ENCODE measurements at places on chromosomes 12 and 14.

- no peak overlapping the region for H3K27ac ChIP-seq
- H3K27me3 ChIP-seq, result no peaks in the 10 kb centered on the region
- no peak for DNase-seq
- H3K4me3 ChIP-seq, result no peak overlapping the region
Measured at GRCh38 chr12:93341409-93342049, 36.2 kb upstream of the NUDT4 start.

DNA sequence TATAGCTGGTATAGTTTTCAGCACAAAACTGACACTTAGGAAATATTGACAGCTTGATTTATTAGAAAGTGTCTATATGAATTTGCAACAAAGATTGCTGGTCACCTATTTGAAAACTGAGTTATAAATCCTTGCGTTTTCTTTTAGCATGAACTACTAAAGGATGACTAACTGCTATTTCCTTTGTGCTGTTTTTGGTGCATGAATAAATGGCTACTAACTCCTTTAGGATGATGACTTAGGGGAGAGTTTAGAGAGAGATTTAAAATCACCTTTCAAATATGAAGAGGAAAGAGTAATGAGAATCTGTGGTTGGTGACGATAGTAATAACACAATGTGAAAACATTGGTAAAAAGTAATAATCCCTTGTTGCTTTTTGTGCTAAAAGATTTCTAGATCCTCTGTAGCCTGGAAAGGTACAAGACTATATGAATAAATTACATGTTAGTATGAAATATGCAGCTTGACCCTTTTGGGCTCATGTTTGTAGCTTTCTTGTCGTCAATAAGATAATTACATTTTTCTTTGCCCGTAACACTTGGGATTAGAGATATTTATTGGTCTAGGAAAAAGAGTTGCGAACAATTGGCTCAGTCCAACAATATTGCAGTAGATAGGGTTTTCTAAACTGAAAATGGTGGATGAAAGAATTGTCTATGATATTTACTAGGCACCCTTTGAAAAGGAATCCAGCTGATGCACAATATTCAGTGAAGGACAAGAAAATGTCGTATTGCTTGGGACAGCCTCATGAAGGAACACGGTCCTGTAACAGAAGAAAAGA, 453.0 kb downstream of the ADAMTS20 start:
- no peak for DNase-seq
- H3K27ac ChIP-seq, result no peak overlapping the region
- no peaks in the 10 kb centered on the region for H3K4me1 ChIP-seq
- H3K36me3 ChIP-seq, result no peaks in the 10 kb centered on the region

DNA sequence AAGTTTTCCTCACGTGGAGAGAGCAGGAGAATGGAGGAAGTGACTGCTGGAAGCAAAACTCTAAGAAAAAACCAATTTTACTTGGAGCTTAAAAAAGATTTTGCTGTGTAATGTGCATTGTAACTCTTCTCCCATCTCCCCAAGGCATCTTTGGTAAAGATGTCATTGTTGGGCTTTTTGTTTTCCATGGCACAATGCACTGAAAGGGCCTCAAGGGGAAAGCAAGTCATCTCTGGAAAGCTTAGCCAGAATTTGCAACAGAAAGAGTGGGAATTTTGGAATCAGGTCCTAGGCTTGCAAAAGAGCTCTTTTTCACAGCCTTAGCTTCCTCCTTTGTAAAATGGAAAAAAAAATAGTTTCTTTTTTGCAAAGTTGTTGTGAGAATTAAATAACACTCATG, 7.9 kb upstream of the PPM1A start:
- no peaks in the 10 kb centered on the region for H3K27me3 ChIP-seq
- H3K27ac ChIP-seq, result no peak overlapping the region
- H3K36me3 ChIP-seq, result no peaks in the 10 kb centered on the region
- no peak for DNase-seq

- no peak for DNase-seq
- H3K27me3 ChIP-seq, result no peaks in the 10 kb centered on the region
- no peak overlapping the region for H3K4me3 ChIP-seq
- no peaks in the 10 kb centered on the region for H3K4me1 ChIP-seq
Measured at GRCh38 chr14:94120667-94121340, 8.6 kb downstream of the IFI27L2 start.

DNA sequence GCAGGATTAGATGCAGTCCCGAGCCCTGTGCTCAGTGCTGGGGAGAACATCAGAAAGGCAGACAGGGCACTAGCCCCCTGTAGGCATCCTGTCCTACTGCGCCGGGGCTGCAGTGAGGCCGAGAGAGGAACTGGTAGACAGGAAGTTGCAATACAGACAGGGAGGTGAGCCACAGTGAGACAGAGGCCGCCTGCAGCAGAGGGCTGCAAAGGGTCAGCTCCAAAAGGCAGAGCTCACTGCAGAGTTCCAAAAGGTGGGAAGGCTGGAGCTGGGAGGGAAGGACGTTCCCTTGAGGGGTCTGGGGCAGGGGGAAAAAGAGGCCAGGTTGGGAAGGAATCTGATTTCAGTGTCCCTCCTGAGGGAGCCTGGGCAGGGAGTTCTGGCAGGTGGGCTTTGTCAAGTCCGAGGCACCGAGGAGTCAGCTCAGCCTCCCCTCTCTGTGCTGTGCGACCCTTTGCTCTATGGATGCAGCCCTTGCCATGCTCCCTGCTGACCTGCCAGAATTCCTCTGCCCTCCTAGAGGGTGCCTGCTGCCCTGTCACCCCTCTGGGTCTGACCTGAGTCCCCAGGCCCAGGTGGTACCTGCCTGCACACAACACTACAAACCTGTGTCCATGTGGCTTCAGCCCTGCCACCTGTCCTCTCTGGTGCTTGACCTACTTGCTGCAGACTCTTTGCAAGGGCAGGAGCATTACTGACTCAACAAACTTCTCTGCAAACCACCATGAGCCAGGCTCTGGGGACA, 63.5 kb downstream of the PRMT8 start:
- H3K36me3 ChIP-seq, result no peaks in the 10 kb centered on the region
- H3K4me3 ChIP-seq, result no peak overlapping the region
- DNase-seq, result no peak
- H3K4me1 ChIP-seq, result no peaks in the 10 kb centered on the region

DNA sequence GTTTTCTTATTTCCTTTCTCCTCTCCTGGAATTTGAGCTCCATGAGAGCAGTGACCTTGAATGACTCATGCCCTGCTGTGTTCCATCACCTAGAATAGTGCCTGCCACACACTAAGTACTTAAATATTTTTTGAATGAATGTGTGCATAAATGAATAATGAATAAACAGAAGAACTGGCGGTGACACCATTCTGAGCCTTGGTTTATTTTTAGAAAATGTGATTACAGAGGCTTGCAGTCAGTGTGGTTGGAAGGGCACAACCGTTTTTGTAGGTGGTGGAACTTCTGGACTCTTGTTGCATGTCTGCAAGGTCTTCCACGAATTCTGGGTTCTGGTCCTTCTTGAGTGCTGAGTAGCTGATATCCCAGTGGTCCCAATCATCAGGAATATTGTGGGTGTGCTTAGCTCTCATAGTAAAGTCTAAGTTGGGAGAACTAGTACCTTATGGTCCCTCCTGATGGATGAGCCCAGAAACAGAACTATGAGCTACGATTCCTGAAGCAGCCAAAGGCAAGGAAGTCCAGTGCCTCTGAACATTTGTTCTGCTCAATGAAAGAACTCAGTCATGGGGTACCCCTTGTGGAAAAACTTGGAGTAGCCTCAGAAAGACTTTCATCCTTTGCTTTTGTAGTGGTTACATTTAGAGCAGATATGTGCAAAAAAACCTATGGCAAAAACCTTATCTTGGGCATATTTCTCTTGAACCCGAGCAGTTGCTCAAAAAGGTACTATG, 28.8 kb upstream of the BHLHE41 start:
- H3K27me3 ChIP-seq, result no peaks in the 10 kb centered on the region
- DNase-seq, result peak; percentile 37
- no peak overlapping the region for H3K27ac ChIP-seq
- peaks cover 2% of the 10 kb centered on the region for H3K4me1 ChIP-seq
- no peaks in the 10 kb centered on the region for H3K36me3 ChIP-seq

- H3K4me1 ChIP-seq, result peaks cover 9% of the 10 kb centered on the region
- H3K36me3 ChIP-seq, result no peaks in the 10 kb centered on the region
- no peak overlapping the region for H3K27ac ChIP-seq
- no peaks in the 10 kb centered on the region for H3K27me3 ChIP-seq
- peak; percentile 77 for DNase-seq
Measured at GRCh38 chr12:26122681-26123481, 2.0 kb downstream of the BHLHE41 start.

- H3K27me3 ChIP-seq, result no peaks in the 10 kb centered on the region
- H3K27ac ChIP-seq, result no peak overlapping the region
- no peaks in the 10 kb centered on the region for H3K4me1 ChIP-seq
- no peak for DNase-seq
- H3K36me3 ChIP-seq, result no peaks in the 10 kb centered on the region
- H3K4me3 ChIP-seq, result no peak overlapping the region
Measured at GRCh38 chr12:24795699-24796347, 153.1 kb downstream of the BCAT1 start.

- H3K4me3 ChIP-seq, result no peak overlapping the region
- no peak for DNase-seq
- no peaks in the 10 kb centered on the region for H3K4me1 ChIP-seq
Measured at GRCh38 chr12:130029151-130029550, 125.3 kb upstream of the TMEM132D start.

DNA sequence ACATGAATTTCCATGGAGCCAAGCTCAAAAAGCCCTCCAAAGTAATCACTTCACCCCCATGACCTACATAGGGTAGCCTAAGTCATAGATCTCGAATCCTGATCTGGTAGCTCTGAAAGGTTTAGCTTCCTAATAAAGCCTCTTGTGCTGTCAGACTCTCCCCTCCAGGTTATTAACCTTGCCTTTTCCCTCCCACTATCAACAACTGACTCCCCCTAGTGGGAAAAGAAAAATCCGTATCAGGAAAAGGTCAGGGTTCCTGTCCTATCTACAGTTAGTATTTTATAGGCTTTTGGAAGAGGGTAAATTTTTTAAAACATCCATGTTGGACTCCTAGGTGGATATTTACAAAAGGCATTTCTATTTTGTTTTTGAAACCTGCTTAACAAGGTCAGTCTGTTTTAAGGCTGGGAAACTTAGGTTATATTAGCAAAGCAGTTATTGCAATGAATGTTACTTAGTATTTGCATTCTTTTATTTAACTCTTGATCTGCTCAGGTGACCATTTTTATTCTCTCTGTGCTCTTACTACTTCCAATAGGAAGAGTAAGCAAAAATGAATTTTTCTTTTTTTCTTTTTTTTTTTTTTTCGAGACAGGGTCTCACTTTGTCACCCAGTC, 8.0 kb downstream of the YY1 start:
- no peaks in the 10 kb centered on the region for H3K27me3 ChIP-seq
- no peak overlapping the region for H3K4me3 ChIP-seq
- H3K27ac ChIP-seq, result peak overlapping the region; percentile 68
- DNase-seq, result peak; percentile 79
- peaks cover 9% of the 10 kb centered on the region for H3K4me1 ChIP-seq

DNA sequence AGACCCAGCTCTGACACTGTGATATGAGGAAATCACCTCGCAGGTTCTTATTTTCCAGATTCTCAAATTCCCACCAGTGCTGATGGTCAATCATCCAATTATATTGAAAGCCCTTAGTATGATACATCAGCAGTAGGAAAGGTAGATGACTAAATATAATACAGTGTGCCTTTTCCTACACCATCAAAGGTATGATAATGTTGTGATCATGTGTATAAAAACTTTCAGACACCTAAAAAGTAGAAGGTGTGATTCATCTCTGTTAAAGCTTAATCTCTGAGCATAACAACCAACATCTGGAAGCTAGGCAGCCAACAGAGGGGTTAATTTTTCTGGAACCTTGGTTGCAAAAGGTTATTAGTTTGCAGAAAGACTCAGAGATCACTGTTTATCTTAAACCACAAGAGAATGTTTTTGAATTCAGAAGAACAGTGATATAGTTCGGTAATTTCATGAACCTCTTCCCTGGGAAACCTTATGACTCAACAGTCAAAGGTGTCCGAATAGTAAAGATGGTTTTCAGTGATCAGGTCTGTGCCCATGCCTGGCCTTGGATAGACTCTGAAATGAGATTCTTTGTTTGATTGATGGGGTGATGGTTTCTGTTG, 122.5 kb downstream of the ETV6 start:
- H3K36me3 ChIP-seq, result peaks cover 11% of the 10 kb centered on the region
- H3K4me1 ChIP-seq, result peaks cover 18% of the 10 kb centered on the region
- H3K27ac ChIP-seq, result no peak overlapping the region
- no peak for DNase-seq

GRCh38 chr14:44830371-44830770, 131.4 kb downstream of the KLHL28 start:
- no peak overlapping the region for H3K27ac ChIP-seq
- no peak for DNase-seq
- H3K36me3 ChIP-seq, result no peaks in the 10 kb centered on the region
- H3K4me1 ChIP-seq, result no peaks in the 10 kb centered on the region

- H3K36me3 ChIP-seq, result no peaks in the 10 kb centered on the region
- DNase-seq, result no peak
- H3K27ac ChIP-seq, result no peak overlapping the region
Measured at GRCh38 chr14:60087668-60088067, 4.1 kb upstream of the PCNX4 start.

- no peak overlapping the region for H3K27ac ChIP-seq
- H3K27me3 ChIP-seq, result peaks cover 90% of the 10 kb centered on the region
- no peaks in the 10 kb centered on the region for H3K4me1 ChIP-seq
- H3K36me3 ChIP-seq, result no peaks in the 10 kb centered on the region
- H3K4me3 ChIP-seq, result no peak overlapping the region
Measured at GRCh38 chr14:36514278-36515104, 5.5 kb downstream of the NKX2-1 start.

DNA sequence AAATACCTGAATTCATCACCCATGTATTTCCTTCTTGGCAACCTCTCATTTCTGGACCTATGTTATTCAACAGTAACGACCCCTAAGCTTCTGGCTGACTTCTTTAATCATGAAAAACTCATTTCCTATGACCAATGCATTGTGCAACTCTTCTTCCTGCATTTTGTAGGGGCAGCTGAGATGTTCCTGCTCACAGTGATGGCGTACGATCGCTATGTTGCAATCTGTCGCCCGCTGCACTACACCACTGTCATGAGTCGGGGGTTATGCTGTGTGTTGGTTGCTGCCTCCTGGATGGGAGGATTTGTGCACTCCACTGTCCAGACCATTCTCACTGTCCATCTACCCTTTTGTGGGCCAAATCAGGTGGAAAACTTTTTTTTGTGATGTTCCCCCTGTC, 356 bp downstream of the OR4Q2 start:
- H3K4me3 ChIP-seq, result no peak overlapping the region
- H3K4me1 ChIP-seq, result no peaks in the 10 kb centered on the region
- H3K27ac ChIP-seq, result no peak overlapping the region

DNA sequence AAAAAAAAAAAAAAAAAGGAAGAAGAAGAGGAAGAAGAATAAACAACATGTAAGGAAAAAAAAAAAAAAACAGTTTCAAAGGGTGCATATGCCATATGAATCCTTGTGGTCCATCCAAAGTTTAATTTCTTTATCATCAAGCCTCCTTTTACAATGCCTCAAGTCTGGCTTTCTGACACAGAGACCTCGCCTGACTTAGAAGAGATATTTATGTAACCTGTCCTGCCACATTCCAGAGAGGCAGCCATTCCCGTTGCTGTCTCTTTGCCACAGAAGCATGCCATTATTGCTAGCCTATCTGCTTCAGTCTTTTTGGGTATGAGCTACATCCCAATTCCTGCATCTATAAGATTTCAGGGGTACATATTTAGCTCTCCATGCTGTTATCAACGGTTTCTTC, 596.7 kb upstream of the ATP2B1 start:
- H3K27ac ChIP-seq, result no peak overlapping the region
- no peaks in the 10 kb centered on the region for H3K36me3 ChIP-seq
- no peaks in the 10 kb centered on the region for H3K27me3 ChIP-seq
- no peaks in the 10 kb centered on the region for H3K4me1 ChIP-seq
- DNase-seq, result no peak
- H3K4me3 ChIP-seq, result no peak overlapping the region

All from small intestine (tissue), 16 donors.